Vagina (tissue), 2 donors: ENCODE measurements at places on chromosomes 7 and 10. TPM values are rescaled to one million over a fixed set of nuclear protein-coding genes. Genes with fewer than 3 reads are reported as not detected.

DNA sequence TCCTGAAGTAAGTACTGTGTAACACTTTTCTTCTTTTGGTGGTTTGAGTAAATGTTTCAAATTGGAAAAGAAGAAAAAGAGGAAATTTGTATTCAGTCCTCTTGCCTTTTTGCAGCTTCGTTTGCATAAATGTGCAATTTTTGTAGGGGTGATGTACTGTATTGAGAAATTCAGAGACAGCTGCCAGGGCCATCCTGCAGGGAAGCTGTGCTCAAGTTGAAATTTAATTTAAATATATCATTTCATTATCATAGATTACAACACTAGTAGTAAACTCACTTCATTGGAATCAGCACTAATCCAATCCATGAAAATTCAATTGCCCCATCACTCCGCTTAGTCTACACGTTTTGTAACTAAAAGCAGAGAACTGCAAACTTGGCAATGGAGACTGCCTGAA is 415.4 kb downstream of the DNAJB9 start:
- no peak for DNase-seq

DNA sequence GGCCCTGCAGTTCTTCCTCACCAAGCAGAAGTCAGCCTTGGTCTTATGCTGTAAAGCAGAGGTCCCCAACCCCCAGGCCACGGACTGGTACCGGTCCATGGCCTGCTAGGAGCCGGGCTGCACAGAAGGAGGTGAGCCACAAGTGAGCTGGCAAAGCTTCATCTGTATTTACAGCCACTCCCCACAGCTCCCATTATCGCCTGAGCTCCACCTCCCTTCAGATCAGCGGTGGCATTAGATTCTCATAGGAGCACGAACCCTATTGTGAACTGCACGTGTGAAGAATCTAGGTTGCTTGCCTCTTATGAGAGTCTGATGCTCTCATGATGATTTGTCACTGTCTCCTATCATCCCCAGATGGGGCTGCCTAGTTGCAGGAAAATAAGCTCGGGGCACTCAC is 87.6 kb upstream of the NEBL start:
- no peak for DNase-seq

Gene PARD3
- 95.5 TPM for total RNA-seq

GRCh38 chr10:12950583-12951128 is 50.9 kb downstream of the CCDC3 start:
- no peak for DNase-seq

Gene ZNF800
- total RNA-seq, result 31.9 TPM

GRCh38 chr7:5439209-5439571 is 15.6 kb upstream of the TNRC18 start:
- no peak for DNase-seq

Gene AS3MT
- 3.2 TPM for total RNA-seq

Gene ZWINT
- total RNA-seq, result 3.9 TPM

Gene ZNF786
- total RNA-seq, result 8.3 TPM

Gene GIMAP6
- 21.4 TPM for total RNA-seq
